ENCODE measurements at places on chromosomes 1 and 21. TPM values are rescaled to one million over a fixed set of nuclear protein-coding genes. Genes with fewer than 3 reads are reported as not detected.

The PADI4 gene
- total RNA-seq, result 0.10 TPM

The TLR5 gene
- 38.8 TPM for total RNA-seq

The MYOG gene
- not detected for total RNA-seq

The TGFB2 gene
- 7.9 TPM for total RNA-seq

The MMP23B gene
- 25.4 TPM for total RNA-seq

The WDR64 gene
- total RNA-seq, result 0.34 TPM

The CTTNBP2NL gene
- total RNA-seq, result 9.4 TPM

The FCN3 gene
- total RNA-seq, result 7.6 TPM

The C1orf226 gene
- total RNA-seq, result 1.3 TPM

The IL12RB2 gene
- 0.46 TPM for total RNA-seq

The PLK3 gene
- 68.6 TPM for total RNA-seq

The CA14 gene
- 1.2 TPM for total RNA-seq

The GPR25 gene
- not detected for total RNA-seq

The SLAMF1 gene
- not detected for total RNA-seq

DNA sequence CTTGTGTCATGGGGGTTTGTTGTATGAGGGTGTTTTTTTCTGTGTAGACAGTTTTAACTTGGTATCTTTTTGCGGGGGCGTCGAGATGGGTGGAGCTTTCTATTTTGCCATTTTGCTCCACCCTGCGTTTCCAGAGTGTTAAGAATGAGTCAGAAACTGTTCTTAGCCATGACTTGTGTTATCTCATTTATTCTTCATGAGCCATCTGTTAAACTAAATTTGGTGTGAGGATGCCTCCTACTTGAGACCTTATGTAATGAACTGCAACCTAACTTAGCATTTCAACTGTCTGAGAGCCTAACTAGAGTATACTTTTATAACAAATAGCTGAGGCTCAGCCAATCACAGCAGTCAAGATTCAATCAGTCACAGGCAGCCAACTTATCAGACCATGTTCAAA lies 1873.5 kb downstream of the NCAM2 start:
- no peak for DNase-seq

DNA sequence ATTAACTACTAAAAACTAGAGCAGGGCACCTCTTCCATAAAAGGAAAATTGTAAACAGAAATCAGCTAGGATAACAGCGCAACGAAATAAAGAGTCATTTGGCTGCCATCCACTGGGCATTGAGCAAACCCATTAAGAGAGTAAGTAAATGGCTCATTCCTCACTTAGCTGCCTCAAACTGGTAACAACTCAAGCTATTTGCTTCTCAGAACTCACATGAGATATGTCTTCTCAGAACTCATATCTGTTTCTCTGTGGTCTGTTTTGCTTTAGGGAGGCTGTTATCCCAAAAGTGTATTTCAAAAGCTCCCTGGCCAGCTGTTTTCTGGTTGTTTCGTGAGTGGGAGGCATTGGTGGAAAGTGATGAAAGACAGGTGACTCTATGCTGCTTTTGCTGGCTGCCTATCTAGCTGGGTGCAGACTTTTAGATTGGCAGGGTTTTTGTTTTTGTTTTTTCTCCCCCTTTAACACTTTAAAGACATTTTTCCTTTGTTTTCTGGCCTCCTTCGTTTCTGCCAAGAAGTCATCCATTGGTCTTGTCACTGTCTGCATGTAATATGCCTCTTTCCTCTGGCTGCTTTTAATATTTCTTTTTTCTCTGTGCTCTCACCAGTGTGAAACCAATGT lies 269.2 kb upstream of the RGS18 start:
- DNase-seq, result peak; percentile 17

DNA sequence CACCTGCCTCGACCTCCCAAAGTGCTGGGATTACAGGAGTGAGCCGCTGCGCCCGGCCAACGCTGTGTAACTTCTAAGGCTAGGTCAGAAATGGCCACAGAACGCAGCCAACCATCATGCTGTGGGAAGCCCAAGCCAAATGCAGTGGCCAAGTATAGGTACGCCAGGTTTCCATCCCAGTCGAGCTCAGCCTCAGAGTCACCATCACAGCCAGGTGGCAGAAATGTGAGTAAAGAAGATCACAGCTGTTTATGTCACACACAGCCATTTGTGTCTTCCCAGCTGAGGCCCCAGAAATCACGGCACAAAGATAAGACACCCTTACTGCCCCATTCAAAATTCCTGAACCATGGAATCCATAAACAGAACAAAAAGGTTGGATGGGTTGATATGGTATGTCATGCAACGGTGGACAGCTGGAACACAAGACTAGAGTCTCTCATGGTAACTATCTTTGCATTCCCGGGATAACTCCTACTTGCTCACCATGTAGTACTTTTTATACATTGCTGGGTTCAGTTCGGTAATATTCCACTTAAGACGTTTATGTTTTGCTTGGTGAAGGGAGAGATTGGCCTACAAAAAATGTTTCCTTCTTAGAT lies 84.3 kb downstream of the SLC45A1 start:
- no peak for DNase-seq

- no peak for DNase-seq
These were observed 1.2 kb upstream of the INAVA start for GRCh38 chr1:200893411-200893901.

DNA sequence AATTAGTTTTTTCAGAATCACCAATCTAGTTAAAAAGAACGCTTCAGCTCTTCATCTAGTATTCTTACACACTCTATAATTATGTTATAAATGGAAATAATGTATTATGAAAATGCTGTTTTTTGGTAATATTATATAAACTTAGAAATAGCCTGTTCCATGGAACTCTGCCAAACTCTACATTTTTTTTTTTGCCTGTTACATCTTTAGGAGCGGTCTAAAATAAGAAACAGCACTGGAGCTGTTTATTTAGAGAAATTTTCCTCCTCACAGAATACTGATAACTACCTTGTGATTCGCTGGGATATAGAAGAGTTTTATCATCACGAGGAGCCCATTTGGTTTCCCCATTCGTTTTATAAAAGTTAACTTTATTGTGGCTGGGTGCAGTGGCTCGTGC lies 58.5 kb downstream of the PKN2 start:
- DNase-seq, result no peak

DNA sequence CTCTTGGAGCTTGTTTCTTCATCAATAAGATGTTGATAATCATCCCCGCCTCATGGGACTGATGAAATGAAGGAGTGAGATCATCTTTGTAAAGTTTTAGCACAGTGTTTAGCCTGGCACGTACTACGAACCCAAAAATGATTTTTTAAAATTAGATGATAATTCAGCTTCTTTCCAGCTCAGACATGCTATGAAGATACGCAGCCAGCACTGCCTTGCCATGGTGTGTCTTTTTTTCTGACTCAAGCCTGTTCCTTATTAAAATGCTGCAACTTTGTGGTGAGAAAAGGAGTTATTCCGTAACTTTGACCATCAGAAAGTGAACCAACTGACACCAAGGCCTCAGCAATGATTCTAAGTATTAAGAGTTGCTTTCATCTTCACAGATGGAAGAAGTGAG lies 269.0 kb downstream of the LTN1 start:
- no peak for DNase-seq

DNA sequence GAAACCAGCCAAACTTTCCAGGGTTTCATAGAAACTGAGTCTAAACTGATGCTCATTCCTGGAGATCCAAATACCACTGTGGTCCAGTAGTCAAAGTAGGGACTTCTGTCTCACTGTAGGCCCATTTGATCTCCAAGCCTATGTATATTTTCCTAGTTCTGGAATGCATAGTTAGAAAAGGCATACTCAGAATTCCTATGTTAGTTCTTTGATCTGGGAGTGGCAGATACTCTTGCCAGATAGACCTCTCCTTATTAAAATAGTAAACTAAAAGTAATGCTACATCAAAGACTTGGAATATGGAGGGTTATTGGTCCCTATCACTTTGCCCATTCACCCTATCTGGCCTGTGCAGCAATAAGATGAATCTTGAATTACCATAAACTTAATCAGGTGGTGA lies 10.4 kb upstream of the SGIP1 start:
- no peak for DNase-seq

DNA sequence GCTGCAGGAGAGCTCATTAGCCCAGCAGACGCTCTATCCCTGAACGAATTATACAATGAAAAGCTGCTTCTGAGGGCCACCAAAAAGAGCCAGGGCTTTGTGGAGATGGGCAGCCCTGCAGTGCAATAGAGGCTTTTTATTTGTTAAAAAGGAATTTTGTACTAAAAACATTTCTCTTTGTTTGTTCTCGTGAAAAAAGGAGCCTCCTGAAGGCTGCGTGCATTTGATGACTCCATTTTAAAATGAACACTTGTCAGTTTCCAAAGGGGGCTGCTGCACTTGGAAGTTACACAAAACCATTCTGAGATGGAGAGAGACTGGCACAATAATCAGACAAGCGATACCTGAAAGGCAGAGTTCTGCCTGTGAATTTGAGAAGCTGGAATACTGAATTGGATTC lies 202.8 kb downstream of the NTNG1 start:
- DNase-seq, result no peak

DNA sequence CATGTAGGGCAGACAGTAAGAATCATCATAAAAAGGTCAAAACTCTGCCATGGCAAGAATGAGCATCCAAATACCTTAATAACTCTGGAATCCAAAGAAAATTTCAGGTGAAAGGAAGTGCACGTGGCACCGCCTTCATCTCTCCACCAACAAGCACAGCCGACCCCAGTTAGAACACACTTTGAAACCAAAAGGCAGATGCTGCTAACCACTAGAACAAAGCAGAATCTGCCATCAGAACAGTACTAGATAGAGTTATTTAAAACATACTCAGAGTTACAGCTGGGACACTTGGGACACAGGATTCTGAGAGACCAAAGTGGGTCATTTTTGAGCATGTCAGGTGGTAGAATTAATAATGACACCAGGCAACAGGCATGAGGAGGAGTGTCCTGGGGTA lies 106.7 kb upstream of the SOD1 start:
- DNase-seq, result no peak

- DNase-seq, result no peak
These were observed 3.5 kb upstream of the IGSF8 start for GRCh38 chr1:160101717-160102522.

- no peak for DNase-seq
These were observed 228.0 kb downstream of the TOMM20 start for GRCh38 chr1:234900595-234900994.

- no peak for DNase-seq
These were observed 26.9 kb downstream of the ATP8B2 start for GRCh38 chr1:154352245-154352580.

- DNase-seq, result no peak
These were observed at the start of gene SEMA4A for GRCh38 chr1:156153362-156153761. Gene SEMA4A (plus strand): TSS chr1:156153585. CDS start chr1:156154579, 994 bp downstream.

- peak; percentile 76 for DNase-seq
These were observed 243.4 kb downstream of the RHOU start for GRCh38 chr1:228978484-228979324.

- no peak for DNase-seq
These were observed 358.6 kb downstream of the USH2A start for GRCh38 chr1:216064643-216065042.

DNA sequence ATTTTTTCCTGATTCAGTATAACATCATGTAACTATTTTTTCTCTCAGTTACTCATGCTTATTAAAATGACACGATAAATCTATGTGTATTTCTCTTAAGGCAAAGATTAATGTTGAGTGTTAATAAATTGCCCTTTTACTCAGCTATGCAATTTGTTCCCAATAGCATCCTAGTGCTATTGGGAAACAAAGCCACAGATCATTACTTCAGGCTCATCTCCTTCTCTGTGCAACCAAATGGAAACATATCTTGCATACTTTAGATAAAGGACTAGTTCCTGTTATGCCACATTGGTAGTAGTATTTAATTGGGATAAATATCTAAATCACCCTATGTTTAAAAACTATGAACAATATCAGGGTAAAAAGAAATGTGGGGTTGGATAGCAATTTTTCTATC lies 106.2 kb downstream of the PLPPR4 start:
- no peak for DNase-seq

DNA sequence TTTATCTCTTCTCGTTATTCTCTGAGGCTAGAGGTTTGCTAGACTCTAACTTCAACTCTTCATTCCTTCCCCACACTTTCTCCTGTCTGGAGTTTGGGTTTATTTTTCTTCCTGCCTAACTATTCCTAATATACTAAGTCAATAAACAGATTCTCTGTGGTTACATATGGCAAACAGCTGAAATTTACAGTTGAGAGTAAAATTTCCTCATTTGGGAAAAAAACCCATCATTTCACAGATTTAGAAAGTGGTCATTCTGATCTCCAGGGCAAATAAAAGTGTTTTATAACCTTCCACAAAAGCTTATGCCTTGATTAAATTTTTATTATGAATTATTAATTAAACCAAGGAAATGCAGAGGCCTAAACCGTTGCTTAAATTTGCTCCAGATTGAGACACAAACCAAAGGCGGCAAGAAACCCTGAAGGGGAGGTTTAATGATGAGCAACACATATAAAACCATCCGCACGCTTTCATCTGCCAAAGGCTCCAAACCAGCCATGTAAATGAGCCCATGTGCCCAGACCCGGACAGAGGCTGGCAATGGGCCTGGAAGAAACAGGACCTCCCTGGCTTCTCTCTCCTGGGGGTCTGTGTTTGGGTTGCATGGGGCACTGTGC lies 201.7 kb upstream of the LMO4 start:
- DNase-seq, result no peak

DNA sequence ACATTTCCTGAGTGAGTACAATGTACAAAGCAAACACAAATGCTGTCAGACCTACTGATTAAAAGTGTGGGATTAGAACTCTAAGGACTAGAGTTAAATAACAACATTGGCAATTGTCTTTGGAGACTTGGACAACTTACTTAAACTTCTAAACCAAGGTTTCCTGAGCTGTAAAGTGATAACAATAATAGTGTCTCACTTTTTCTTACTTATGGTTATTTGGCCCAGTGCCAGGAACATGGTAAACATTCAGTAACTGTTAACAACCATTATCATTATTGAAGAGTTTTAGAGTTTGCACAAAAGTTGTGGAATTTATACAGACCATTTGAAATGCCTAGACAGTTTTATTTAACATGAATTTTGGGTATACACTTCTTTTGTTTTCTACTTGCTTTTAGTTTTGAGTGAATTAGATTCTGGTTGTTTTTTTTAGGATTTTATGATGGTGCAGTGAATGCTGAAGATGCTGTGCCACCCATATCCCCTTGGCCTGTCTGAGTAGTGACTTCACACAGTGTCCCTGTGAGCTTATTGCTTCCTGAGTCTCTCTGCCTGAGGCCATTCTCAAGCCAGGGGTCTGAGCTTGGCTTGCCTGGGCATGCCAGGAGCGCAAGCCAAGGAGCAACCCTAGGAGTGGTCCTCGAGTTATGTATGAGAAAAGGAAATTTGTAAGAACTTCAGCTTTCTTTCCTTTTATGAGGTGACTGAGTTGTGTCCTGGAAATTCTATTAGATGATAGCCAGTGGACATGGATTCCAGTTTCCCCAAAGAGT lies 932.8 kb downstream of the TTLL7 start:
- no peak for DNase-seq
